ENCODE measurements at places on chromosomes 12 and 14. TPM values are rescaled to one million over a fixed set of nuclear protein-coding genes. Genes with fewer than 3 reads are reported as not detected.

Gene GZMH
- total RNA-seq, result not detected

- no peak overlapping the region for H3K27ac ChIP-seq
- no peaks in the 10 kb centered on the region for H3K4me1 ChIP-seq
- no peak overlapping the region for H3K4me3 ChIP-seq
- H3K27me3 ChIP-seq, result no peaks in the 10 kb centered on the region
Measured at GRCh38 chr12:117854339-117855012, 114.3 kb downstream of the KSR2 start.

- no peak overlapping the region for H3K4me3 ChIP-seq
- peaks cover 12% of the 10 kb centered on the region for H3K4me1 ChIP-seq
- H3K27ac ChIP-seq, result no peak overlapping the region
- DNase-seq, result no peak
Measured at GRCh38 chr12:128551266-128551665, 272.5 kb downstream of the SLC15A4 start.

Gene SLC10A1
- total RNA-seq, result not detected

DNA sequence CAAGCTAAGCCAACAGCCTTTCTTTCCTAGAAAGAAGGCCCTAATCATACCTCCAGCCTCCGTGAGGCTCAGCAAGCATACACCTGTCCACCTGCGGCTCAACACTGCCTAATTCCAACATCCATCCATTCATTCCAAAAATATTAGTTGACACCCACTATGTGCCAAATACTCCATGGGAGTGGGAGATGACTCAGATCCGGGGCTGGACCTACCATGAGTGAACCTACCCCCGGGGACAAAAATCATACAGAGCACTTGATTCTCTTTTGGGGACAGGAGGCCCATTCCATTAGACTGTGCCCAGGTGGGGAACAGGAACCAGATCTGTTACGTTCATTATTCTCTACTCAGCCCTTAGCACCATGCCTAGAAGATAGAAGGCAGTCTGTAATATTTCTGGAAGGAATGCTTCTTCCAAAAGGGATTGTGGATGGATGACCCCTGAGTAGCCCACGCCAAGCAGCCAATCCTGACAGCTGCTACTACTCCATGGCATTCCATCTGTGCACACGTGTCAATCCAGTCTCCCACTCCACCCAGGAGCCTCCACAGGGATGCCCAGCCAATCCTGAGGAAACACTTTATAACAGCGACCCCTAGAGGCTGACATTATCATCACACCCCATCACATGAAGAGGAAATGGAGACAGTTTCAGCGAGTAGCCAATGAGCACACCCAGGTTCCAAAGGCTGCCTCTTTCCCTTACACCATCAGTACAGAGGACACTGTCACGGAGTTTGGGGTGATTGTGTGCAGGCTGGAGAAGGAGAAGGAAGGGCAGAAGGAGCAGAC lies 170.7 kb downstream of the ESRRB start:
- H3K27me3 ChIP-seq, result no peaks in the 10 kb centered on the region
- H3K4me3 ChIP-seq, result no peak overlapping the region
- no peaks in the 10 kb centered on the region for H3K36me3 ChIP-seq
- H3K27ac ChIP-seq, result no peak overlapping the region
- no peaks in the 10 kb centered on the region for H3K4me1 ChIP-seq
- DNase-seq, result peak; percentile 36

- H3K36me3 ChIP-seq, result no peaks in the 10 kb centered on the region
- H3K4me3 ChIP-seq, result no peak overlapping the region
- peaks cover 2% of the 10 kb centered on the region for H3K4me1 ChIP-seq
- peak; percentile 68 for DNase-seq
- H3K27me3 ChIP-seq, result no peaks in the 10 kb centered on the region
Measured at GRCh38 chr12:85394065-85394464, 114.0 kb downstream of the ALX1 start.

DNA sequence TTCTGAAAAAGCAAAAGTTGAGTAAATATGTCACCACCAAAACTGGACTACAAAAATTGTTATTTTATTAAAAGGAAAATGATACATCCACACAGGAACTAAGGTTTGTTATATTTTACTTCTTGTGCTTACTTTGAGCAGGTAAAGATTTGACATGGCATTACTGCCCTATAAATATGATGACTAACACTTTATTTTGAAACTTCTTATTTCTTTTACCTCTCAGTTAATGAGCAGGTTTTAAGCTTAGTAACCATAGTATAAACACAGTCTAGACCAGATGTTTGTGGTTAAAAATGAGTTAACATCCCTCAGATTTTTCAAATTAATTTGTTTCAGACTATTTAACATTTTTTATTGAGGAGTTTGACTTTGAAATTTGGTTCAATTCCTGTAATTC lies 862.5 kb upstream of the USP15 start:
- no peak overlapping the region for H3K27ac ChIP-seq
- no peak for DNase-seq
- H3K27me3 ChIP-seq, result no peaks in the 10 kb centered on the region

DNA sequence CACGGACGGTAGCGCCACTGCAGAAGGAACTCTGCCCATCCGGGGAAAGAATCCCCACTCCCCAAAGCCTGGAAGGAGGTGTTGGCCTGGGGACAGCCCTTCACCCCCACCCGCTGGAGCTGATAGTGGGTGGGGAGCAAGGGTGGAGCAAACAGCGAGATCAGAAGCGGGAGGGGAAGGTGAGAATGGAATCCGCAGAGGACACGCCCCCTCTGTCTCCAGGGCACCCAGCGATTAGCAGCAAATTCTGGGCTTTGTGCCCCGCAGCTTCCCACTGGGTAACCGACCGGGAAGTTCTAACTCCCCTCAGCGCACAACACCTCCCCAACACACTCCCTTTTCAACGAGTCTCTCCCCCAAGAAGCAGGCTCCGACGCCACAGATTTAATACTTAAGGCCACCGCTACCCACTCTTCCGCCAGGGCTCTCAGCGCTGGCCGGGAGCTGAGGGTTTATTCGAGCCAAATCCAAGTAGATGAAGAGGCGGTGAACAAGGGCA lies 1.4 kb downstream of the SLC25A29 start:
- DNase-seq, result peak; percentile 59
- no peak overlapping the region for H3K27ac ChIP-seq
- no peaks in the 10 kb centered on the region for H3K36me3 ChIP-seq
- H3K4me3 ChIP-seq, result no peak overlapping the region

GRCh38 chr14:50093496-50093895 lies 22.9 kb downstream of the VCPKMT start:
- H3K4me1 ChIP-seq, result no peaks in the 10 kb centered on the region
- H3K36me3 ChIP-seq, result no peaks in the 10 kb centered on the region
- no peak for DNase-seq
- H3K27ac ChIP-seq, result no peak overlapping the region

GRCh38 chr14:92967346-92967926 lies 44.5 kb downstream of the CHGA start:
- no peak overlapping the region for H3K27ac ChIP-seq
- H3K36me3 ChIP-seq, result no peaks in the 10 kb centered on the region
- H3K4me1 ChIP-seq, result no peaks in the 10 kb centered on the region
- H3K27me3 ChIP-seq, result no peaks in the 10 kb centered on the region
- no peak for DNase-seq
- H3K4me3 ChIP-seq, result no peak overlapping the region

- H3K4me1 ChIP-seq, result no peaks in the 10 kb centered on the region
- no peak for DNase-seq
- H3K4me3 ChIP-seq, result no peak overlapping the region
- H3K27ac ChIP-seq, result no peak overlapping the region
Measured at GRCh38 chr14:53167602-53168328, 14.6 kb upstream of the DDHD1 start.

DNA sequence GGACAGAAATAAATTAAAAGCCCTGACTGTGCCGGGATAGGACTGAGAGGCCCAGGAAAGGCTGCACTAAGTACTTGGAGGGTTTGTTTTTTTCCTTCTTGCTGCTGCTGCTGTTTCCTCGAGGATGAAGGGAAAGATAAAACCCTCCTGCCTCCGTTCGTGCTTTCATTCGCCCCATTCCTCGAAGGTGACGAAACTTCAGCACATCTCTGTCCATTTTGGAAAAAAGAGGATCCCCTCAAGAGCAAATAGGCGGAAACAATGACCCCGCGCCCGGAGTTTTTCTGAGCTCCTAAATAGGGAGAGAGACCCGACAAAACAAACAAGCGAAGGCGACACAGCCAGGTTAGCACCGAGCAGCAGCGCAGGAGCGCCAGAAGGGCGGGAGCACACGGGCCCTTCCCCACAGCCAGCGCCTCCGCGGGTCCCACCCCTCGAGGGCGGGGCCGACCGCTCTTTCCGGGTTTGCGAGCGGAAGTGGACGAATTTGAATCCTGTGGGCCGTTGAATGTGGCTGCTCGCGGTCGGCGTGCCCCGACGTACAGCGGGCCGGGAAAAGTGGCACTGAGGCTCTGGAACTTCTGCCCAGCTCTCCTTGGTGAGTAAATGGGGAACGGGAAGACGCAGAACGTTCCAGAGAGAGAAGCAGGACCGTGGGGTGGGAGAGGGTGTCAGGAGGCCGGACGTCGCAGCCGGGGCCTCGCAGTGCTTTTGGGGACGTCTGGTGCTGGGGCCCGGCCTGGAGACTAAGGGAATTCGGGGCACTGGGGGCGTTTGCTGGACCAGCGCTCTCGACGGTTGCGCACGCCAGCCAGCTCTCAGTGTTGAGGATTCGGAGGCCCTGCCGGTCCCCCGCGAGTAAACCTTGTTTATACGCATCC lies at the start of gene G2E3:
Gene G2E3 (plus strand): TSS at position 484 of the 881 bp plus-strand sequence. CDS start 21,922 bp downstream, outside the sequence.
- H3K27me3 ChIP-seq, result no peaks in the 10 kb centered on the region
- no peaks in the 10 kb centered on the region for H3K4me1 ChIP-seq
- H3K4me3 ChIP-seq, result peak within 1 kb of the TSS; percentile 68
- peaks cover 5% of the 10 kb centered on the region for H3K36me3 ChIP-seq

Gene RPS6KL1
- 2.2 TPM for total RNA-seq

DNA sequence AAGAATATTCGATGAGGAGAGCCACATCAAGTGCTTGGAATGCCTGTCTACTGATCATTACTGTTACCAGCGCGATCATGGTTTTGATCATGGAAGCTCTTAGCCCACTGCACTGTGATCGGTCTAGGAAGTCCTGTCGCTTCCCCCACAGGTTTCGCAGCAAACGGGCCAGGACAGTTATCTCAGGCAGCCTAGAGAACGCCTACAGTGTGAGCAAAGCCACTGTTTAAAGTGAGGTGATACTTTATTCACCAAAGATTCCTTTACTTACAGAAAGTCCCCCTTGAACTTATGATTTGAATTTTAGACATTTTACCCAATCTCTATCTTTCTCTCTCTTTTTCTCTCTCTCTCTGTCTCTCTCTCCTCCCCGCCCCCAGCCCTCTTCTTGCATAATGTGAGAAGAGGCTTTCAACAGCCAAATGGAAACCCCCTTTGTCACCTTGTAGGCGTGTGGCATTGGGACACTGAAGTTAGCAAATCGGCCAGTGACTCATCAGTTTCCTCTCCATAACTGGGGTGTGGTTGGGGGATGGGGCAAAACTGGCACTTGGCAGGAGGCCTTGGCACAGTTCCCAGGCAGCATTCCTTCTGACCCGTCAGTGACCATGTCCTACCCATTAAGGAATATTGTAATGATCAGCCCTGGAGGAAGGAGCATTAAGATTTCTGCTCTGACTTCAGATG lies 214.8 kb downstream of the CHST11 start:
- peak; percentile 69 for DNase-seq
- H3K4me3 ChIP-seq, result no peak overlapping the region
- peaks cover 12% of the 10 kb centered on the region for H3K4me1 ChIP-seq
- peak overlapping the region; percentile 93 for H3K27ac ChIP-seq
- no peaks in the 10 kb centered on the region for H3K36me3 ChIP-seq

- H3K27me3 ChIP-seq, result no peaks in the 10 kb centered on the region
- H3K27ac ChIP-seq, result no peak overlapping the region
- H3K4me1 ChIP-seq, result no peaks in the 10 kb centered on the region
- no peaks in the 10 kb centered on the region for H3K36me3 ChIP-seq
- H3K4me3 ChIP-seq, result no peak overlapping the region
- no peak for DNase-seq
Measured at GRCh38 chr12:94762943-94763342, 112.6 kb upstream of the TMCC3 start.

GRCh38 chr12:52391618-52392002 lies 6.2 kb upstream of the KRT84 start:
- H3K27ac ChIP-seq, result no peak overlapping the region
- DNase-seq, result peak; percentile 19
- H3K36me3 ChIP-seq, result no peaks in the 10 kb centered on the region
- no peaks in the 10 kb centered on the region for H3K4me1 ChIP-seq
- no peaks in the 10 kb centered on the region for H3K27me3 ChIP-seq
- H3K4me3 ChIP-seq, result no peak overlapping the region

DNA sequence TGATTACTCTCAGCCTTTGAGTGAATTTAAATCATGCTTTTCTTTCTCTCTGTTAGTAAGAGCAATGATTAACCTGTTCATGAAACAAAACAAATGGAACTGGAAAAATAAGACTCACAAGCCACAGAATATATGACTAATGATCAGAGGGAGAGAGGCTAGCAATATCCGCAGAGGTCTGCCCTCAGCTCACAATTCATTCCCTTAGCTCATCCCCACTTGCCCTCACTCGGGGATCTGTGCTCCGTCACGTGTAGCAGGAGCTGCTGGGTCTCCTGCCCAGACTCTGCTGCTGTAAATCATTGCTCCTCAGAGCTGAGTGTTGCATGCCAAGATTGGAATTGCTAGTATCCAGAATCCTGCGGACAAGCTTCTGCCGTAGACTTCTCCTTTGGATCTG lies 53.1 kb upstream of the GNG2 start:
- H3K27ac ChIP-seq, result no peak overlapping the region
- H3K27me3 ChIP-seq, result no peaks in the 10 kb centered on the region
- no peak for DNase-seq
- H3K4me3 ChIP-seq, result no peak overlapping the region

Data from lung (tissue), 17 donors.